ENCODE measurements at places on chromosomes 5 and 9.

GRCh38 chr5:178231539-178232123, 971 bp downstream of the PHYKPL start:
- no peak for DNase-seq

GRCh38 chr5:169474226-169474625, 109.3 kb upstream of the SPDL1 start:
- DNase-seq, result no peak

DNA sequence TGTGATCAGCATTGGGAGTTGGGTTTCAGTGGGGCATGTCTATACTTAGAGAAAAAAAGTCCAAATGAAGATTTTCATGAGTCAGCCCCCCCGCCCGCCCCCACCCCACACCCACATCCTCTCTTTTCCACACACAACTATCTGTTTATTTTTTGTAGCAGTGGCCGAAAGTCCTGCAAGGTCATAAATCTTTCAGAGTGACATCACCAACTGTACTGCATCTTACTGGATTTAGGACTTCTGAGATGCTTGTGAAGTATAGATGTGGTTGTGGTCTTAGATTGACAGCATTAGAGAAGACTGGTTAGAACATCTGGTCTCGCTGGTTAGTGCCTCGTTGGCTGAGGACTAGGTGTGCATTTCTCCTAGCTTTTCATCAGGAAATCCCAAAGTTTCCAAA, 7.3 kb upstream of the ROPN1L start:
- DNase-seq, result no peak

- DNase-seq, result no peak
Observed at GRCh38 chr5:121780406-121780805, 71.3 kb upstream of the FTMT start.

DNA sequence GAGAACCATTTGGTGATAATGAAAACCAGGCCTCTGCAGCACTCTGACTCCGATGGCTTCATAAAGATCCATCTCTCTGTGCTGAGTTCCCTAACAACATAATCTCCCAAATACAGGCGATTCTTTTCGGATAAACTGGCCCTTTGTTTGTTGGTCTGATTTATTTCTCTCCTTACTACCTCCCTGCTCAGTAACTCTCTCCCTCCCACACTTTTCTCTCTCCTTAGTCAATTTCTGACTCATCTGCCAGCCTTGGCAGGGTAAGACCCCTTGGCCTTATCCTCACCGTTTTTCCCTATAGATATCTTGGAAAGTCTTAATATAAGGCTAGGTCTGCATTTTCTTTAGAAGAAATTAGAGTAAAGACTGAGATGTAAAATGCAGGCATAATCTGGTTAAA, 128.7 kb downstream of the BRINP1 start:
- DNase-seq, result no peak
